ENCODE measurements at places on chromosomes 16 and 17.

DNA sequence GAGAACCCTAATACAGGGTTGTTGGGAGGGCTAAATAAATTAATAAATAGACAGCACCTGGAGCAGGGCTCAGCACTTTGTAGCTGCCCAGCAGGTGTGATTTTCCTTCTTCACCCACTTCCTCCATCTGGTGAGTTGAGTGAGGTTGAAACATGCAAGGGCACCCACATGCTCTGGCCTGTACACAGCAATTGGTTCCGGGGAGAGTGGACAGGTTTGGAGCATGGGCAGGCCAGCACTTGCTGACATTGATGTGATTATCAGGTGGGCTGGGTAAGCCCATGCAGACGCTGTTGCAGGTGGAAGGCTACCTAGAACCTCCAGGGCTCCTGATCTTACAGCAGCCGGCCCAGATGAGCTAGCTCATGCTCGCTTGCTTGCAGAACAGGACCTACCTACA lies 1.3 kb upstream of the MRTFB start:
- DNase-seq: no peak

- no peak for DNase-seq
Observed at GRCh38 chr17:77497578-77497934, 356.8 kb downstream of the SEC14L1 start.

- no peak for DNase-seq
Observed at GRCh38 chr16:30443631-30444030, 2.0 kb downstream of the SEPHS2 start.

DNA sequence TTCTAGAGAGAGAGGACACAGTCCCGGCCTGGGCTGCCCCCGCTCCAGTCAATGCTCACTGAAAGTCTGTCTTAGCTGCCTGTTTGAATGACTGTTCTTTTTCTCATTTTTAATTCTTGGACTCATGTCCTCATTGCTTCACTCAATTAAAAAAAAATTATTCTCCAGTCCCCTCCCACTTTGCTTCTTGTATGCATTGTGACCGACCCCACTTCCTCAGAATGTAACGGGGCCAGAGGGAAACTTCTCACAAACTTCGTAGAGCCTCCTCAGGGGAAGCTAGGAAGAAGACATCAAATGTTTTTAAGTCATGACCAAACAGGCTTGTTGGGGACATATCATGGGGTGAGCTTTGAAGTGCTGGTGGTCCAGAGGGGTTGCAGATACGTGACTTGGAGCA lies 113.2 kb downstream of the CCDC182 start:
- DNase-seq: no peak

DNA sequence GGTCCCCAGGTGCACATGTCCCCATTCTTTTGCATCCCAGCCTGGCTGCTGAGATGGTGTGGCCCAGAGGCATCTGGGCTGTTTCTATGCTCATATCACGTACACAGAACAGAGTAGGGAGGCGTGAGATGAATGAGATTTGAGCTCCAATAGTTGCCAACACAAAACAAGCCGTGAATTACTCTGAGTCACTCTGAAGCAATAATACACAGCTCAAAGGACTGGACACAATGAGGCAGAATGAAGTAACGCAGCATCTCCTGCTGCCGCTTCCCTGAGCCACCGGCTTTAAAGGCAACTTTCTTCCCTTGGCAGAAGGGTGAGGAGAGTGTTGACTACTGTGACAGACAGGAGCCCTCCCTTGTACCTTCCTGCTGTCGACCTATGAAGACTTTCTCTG lies 33.9 kb upstream of the CLEC18B start:
- no peak for DNase-seq

DNA sequence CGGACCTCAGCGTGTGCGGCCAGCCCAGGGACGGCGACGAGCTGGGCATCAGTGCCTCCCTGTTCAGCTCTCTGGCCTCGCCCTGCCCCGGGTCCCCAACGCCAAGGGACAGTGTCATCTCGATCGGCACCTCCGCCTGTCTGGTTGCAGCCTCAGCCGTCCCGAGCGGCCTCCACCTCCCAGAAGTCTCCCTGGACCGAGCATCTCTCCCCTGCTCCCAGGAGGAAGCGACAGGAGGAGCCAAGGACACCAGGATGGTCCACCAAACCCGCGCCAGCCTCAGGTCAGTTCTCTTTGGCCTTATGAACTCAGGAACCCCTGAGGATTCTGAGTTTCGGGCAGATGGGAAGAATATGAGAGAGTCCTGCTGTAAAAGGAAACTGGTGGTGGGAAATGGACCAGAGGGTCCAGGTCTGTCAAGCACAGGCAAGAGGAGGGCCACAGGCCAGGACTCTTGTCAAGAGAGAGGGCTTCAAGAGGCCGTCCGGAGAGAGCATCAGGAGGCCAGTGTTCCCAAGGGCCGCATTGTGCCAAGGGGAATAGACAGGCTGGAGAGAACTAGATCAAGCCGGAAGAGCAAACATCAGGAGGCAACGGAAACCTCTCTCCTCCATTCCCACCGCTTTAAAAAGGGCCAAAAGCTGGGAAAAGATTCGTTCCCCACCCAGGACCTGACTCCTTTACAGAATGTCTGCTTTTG lies 825 bp downstream of the HASPIN start:
- peak; percentile 22 for DNase-seq

DNA sequence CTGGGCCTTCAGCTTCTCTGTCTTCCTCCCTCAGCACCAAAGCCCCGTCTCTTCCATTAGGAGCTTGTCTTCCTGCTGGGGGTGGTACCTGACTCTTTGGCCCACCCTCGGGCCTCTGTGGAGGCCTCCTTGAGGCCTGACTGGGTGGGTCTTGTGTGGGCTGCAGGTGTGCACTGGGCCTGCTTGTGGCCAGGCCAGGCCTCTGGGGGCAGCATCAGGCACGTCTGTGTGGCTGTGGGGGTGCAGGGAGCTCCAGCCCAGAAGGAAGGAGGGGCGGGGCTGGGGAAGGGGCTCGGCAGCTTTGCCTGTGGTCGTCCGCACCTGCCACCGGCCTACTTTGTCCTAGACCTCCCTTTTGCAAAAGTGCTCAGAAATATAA lies 7.0 kb downstream of the PIGQ start:
- DNase-seq: no peak

GRCh38 chr16:78729687-78730086 lies 630.2 kb downstream of the WWOX start:
- no peak for DNase-seq

- DNase-seq: no peak
Observed at GRCh38 chr16:4060009-4060408, 56.2 kb downstream of the ADCY9 start.

GRCh38 chr16:9235867-9236266 lies 144.4 kb downstream of the HAPSTR1 start:
- DNase-seq: no peak

GRCh38 chr16:50253514-50253910 lies 12.8 kb upstream of the ADCY7 start:
- no peak for DNase-seq

DNA sequence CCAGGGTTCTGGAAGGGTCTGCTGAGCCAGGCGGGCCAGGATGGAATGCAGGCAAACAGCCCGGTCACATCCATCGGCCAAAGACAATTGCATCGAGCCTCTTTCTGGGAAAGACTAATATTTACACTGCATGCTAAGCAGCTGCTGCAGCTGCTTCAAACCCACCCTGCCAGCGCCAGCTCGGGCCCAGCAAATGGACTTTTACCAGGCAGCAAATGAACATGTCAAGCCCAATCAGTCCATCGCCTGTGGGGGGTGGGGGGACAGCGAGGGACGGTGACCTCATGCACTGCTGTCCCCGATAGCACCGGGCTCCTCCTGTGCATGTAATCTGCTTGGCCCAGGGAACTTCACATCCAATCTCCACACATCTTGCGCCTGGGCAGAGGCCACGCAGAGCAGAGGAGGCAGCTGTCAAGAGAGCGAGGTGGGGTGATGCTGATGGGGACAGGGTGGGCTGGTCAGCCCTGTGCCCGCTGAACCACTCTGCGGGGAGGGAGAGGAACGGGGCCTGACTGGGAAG lies 39.4 kb upstream of the CDH5 start:
- no peak for DNase-seq

- DNase-seq: no peak
Observed at GRCh38 chr16:85662482-85662812, 26.3 kb downstream of the GINS2 start.

GRCh38 chr17:49200423-49201083 lies 9.8 kb downstream of the GNGT2 start:
- no peak for DNase-seq

DNA sequence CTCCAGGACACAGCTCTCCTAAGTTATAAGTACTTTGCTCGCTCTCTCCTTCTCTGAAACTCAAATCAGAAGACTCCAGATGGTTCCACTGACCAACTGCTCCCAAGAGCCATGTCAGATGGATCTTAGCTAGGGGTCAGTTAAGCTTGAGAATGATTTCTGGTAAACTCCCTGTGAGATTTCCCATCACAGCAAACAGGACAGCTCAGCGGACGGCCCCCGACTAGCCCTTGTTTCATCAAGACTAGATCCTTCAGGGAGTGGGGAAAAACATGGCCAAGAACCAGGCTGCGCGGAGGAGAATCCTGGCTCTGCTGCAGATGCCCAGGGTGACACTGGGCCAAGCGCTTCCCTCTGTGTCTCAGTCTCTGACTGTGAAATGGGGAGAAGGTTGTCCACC lies 159.8 kb downstream of the C16orf78 start:
- no peak for DNase-seq

DNA sequence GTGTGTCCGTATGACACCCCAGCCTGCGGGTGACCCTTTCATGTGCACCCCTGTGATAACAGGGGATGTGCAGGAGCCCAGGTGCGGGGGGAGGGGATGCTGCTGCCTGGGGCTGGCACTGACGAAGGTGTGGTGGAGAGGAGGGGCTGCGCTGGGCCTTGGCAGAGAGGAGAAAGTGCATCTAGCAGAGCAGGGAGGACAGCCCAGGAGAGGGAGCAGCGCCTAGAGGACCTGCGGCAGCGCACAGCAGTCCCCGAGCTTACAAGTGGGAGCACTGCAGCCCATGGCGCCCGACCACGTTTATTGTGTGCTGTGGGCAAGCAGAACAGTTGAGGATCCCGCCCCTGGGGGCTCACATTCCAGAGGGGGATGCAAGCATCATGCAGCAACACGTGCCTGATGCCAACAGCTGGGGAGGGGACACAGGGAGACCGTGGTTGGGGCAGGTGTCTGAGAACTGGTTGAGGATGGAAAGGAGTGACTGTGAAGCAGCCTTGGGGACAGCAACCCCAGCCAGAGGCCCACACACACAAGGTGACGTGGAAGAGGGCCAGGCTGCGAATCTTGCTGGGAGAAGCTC lies 10.9 kb upstream of the SLC7A5 start:
- DNase-seq: no peak

- peak; percentile 86 for DNase-seq
Observed at GRCh38 chr17:77086433-77087010, 54.2 kb upstream of the SEC14L1 start.

- no peak for DNase-seq
Observed at GRCh38 chr16:27952811-27953210, 110.7 kb downstream of the GSG1L start.

DNA sequence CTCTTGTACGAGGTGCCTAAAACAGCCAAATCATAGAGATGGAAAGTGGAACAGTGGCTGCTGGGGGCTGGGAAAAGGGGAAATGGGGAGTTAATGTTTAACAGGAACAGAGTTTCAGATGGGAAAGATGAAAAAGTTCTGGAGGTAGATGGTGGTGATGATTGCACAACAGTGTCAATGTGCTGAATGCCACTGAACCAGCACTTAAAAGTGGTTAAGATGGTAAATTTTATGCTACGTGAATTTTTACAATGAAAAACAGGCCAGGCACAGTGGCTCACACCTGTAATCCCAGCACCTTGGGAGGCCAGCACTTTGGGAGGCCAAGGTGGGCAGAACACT lies 130.4 kb downstream of the C16orf78 start:
- no peak for DNase-seq
